CD8-positive, alpha-beta memory T cell (primary cell): ENCODE measurements at places on chromosomes 2 and 18. TPM values are rescaled to one million over a fixed set of nuclear protein-coding genes. Genes with fewer than 3 reads are reported as not detected.

DNA sequence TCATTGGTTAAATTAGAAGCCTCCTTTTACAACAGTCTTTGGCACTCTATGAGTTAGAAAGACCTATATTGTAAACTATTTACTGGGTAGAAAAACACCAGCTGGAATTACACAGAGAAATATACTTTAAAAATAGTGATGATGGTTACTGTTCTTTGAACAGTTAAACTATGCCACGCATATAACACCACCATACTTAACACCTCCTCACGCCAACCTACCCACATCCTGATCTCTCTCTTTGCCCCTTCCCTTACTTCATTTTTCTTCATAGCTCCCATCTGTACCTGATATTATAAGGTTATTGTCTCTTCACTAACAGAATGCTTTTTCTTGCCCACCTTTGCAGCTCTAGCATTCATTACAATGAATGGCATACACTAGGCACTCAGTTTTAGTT lies 173.8 kb downstream of the DPP4 start:
- DNase-seq: no peak

GRCh38 chr18:56841836-56842235 lies 190.7 kb downstream of the WDR7 start:
- DNase-seq: no peak

The KRTCAP3 gene
- total RNA-seq: 5.4 TPM

- DNase-seq: no peak
Observed at GRCh38 chr2:69081001-69081580, 68.1 kb downstream of the ANTXR1 start.

The ST8SIA3 gene
- total RNA-seq: not detected

The CIB4 gene
- total RNA-seq: not detected

- no peak for DNase-seq
Observed at GRCh38 chr2:176560296-176560695, 291.1 kb downstream of the MTX2 start.

GRCh38 chr2:6780765-6781274 lies 84.9 kb downstream of the CMPK2 start:
- DNase-seq: no peak

The SNORC gene
- 1.5 TPM for total RNA-seq

GRCh38 chr2:217127744-217128143 lies 267.9 kb upstream of the TNP1 start:
- DNase-seq: no peak

GRCh38 chr18:38635709-38636430 lies 1070.3 kb upstream of the CELF4 start:
- DNase-seq: no peak

GRCh38 chr2:65706411-65706810 lies 274.0 kb upstream of the SPRED2 start:
- DNase-seq: no peak

The GKN2 gene
- total RNA-seq: not detected

The AGXT gene
- total RNA-seq: not detected

DNA sequence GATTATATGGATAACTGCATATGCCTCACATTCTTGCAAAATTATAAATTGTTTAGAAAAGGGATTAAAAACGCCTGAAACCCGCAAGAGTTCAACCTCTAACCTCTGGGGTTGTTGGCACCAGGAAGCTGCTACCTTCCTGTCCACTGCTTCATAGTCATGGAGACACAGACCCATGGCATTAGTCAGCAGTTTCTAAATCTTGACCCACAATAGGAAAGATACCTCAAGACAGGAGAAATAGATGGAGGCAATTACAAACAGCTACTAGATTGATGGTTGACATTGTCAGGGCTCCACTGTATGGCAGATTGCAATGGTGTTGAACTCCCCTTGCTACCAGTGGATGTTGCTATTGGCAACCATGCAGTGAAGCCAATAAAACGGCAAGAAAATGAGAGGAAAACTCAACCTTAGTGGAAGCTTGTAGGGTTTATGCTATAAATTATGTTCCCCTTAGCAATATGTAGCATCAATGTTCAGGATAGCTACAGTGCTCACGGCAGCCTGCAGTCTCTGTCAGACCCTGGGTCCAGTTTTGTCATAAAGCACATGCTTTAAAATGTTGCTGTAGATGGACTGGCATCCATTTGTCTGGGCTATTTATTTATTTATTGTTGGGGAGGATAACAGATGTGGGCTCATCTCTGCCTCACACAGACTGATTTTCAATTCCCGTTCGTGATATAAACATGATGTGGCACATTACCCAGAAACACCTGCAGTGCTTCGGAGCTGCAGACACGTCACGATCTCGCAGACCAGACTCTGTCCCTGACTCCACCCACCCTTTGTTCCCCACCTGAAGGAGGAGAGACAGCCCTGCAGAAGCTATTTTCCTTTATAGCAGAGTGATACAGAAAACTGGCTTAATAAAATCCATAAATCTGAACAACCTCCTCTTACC lies 233.4 kb downstream of the AGPS start:
- no peak for DNase-seq

GRCh38 chr2:144350151-144350802 lies 169.6 kb downstream of the ZEB2 start:
- DNase-seq: no peak

- DNase-seq: no peak
Observed at GRCh38 chr2:19580830-19581229, 222.4 kb upstream of the OSR1 start.

The NEU4 gene
- total RNA-seq: not detected

DNA sequence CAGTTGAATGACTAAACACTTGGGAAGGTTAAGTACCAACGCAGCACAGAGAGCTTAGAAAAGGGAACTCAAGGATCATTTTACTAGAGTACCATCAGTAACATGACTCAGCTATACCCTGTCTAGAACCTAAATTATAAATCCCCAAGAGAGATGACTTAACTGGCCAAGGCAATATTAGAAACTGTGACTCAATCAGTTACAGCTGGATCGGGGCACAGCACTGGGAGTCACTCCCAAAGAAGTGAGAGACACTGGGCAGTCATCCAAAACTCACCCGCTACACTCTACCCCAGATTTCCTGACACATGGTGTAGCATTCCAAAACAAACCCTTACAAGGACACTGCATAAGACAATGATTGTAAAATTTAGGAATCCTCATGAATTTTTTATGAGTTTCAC lies 17.7 kb downstream of the IWS1 start:
- DNase-seq: no peak

DNA sequence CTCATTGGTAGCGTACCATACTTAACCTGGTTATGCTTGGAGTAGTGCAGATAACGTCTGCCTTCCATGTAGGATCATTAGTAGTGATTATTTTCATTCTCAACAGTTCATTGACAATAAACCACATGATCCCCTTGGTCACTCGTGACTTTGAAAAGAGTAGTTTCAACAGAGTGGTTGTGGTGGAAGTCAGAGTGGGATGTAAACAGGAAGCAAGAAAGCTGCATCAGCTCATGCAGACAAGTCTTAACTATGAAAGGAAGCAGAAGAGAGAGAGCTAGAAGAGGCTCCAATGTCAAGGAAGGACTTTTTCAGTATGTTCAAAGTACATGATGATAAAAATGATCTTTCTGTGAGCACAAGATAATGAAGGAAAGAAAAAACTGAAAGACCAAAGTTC lies 287.4 kb downstream of the MBD2 start:
- DNase-seq: no peak

GRCh38 chr2:202148515-202149154 lies 75.6 kb downstream of the KIAA2012 start:
- DNase-seq: no peak

- DNase-seq: no peak
Observed at GRCh38 chr2:189709501-189710221, 35.2 kb downstream of the ANKAR start.

GRCh38 chr2:159371506-159371905 lies 85.0 kb upstream of the WDSUB1 start:
- DNase-seq: no peak

DNA sequence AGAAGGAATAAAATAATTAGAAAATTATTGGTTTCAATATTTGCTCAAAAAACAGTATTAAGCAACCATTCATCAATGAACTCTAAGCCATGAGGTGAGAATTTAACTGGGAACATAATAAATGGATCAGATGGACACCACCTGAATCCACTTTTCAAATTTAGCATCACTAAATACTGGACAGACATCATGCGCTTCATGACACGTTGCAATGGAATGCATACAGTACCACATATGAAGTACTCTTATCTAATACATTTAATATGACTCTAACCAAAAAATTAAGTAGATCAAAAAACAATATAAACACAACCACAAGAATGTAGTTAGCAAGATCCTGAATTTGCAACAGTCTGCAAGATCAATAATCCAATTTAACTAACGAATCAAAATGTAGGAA lies 76.6 kb downstream of the COBLL1 start:
- no peak for DNase-seq

DNA sequence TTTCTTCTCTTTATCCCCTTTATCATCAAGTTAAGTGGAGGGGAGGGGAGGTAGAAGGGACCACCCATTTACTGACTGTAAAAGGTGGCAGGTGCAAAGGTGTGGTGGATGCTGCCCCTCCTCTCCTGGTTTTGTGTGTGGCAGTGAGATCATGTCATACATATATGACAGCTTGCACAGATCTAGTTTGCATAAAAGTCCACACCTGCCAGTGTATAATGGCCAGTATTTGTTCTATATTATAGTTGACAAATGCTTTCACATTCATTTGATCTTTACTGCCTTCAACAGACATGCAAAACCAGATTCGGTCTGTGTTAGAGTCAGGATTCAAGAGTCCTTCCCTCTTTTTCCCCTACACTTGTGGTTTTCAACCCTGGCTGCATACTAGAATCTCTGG lies 55.1 kb downstream of the TGFA start:
- no peak for DNase-seq

DNA sequence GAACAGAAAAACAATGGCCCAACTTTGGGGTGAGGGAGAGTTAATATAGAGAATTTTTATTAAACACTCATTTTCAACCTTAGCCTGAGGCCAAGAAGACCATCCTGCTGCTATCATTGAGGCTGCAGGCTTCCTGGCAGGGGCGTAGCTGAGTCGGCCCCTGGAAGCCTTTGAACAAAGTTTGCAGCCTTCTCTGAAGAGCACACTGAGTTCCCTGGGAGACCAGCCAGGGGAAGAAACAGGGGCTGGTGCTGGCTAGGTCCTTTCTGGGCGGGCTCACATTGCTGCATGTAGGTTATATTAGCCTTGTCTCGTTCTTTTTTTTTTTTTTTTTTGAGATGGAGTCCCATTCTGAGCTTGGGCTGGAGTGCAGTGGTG lies 126.8 kb upstream of the HS6ST1 start:
- no peak for DNase-seq

- DNase-seq: no peak
Observed at GRCh38 chr18:45268583-45268982, 346.7 kb upstream of the SLC14A2 start.

The CEP76 gene
- total RNA-seq: 11.3 TPM

DNA sequence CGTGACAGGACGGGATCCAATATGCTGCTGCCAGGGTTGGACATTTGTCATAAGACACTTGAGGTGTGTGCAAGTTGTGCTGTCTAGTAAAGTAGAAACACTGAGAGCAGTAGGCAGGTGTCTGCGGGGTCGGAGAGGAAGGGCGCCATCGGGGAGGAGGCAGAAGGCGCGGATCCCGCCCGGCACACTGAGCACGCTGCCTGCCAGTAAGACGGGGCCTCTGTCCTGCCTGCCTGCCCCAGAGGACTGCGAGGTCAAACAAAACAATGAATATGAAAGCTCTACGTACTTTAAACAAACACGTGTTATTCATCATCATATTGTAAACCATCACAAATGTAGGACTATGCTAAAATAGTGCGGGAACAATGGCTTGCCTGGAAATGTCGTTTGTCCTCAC lies 349.3 kb upstream of the SALL3 start:
- DNase-seq: no peak

DNA sequence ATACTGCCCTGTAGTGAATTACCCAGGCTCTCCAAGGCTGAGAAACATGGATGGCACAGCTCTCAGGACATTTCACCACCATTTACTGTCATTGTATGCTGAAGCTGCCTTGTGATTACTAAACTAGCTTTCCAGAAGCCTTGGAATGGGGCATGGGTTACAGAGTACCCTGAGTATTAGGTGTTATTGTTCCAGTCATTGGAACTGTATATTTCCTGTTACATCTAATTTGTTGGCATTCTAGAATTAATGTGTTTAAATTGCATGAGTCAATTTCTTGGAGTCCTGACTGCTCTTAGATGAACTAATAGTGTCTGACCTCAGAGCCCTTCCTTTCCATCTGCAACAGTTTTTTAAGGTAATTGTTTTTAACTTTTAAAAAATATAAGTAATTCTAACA lies 9.0 kb downstream of the DGUOK start:
- DNase-seq: no peak

- no peak for DNase-seq
Observed at GRCh38 chr2:16271231-16271896, 331.0 kb downstream of the MYCN start.

The GALR1 gene
- not detected for total RNA-seq

The NETO1 gene
- total RNA-seq: not detected

The RESP18 gene
- total RNA-seq: not detected

The SKOR2 gene
- total RNA-seq: not detected

DNA sequence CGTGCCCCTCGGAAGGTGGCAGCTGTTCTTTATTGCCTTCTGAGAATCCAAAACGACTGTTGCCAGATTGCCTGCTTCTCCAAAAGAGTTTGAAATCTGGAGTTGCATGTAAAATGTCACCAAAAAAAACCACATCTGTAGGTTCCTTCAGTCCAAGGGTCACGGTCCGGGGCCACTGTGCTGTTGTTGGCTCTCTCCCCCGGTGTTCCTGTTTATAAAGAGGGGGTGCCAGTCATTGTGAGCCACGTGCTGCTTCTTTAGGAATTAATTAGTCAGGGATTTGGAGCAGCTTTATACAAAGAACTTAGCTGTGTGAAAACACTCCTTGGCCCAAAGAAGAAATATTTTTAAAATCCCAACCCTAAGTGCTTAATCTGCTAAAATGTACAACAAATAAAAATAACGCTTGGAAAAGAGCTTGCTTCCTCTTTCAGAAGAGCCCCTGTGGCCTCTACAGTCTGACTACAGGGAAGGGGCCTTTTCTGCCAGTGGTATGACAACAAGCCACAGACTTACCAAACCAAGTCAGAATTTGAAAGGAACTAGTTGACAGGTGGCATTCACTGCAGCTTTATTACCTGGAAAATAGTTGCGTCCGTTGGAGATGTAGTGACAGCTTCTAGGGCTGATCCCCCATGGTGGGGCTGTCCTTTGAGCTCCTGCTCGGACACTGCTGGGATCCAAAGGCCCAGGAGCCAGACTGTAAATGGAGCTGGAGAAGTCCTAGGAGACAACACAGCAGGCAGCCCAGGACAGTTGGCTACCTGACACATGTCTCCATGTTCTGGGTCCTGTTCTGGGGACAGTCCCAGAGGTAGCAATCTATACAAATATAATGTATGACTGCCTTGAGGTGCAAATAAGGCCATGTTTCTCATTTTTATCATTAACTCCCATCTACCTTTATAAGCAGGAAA lies 84.5 kb upstream of the SLC1A4 start:
- no peak for DNase-seq
